ENCODE measurements at places on chromosomes 6 and 20. TPM values are rescaled to one million over a fixed set of nuclear protein-coding genes. Genes with fewer than 3 reads are reported as not detected.

SIRPA gene
- total RNA-seq: 17.6 TPM

SLC22A2 gene
- 8.6 TPM for total RNA-seq

THBS2 gene
- 61.5 TPM for total RNA-seq

TBX18 gene
- 16.4 TPM for total RNA-seq

HMGCLL1 gene
- 6.7 TPM for total RNA-seq

DDO gene
- total RNA-seq: 2.7 TPM

VSX1 gene
- total RNA-seq: not detected

SLC22A1 gene
- 1.3 TPM for total RNA-seq

HLA-DOB gene
- total RNA-seq: 0.88 TPM

C20orf204 gene
- 3.6 TPM for total RNA-seq

MAP7 gene
- 15.8 TPM for total RNA-seq

PRR18 gene
- 0.18 TPM for total RNA-seq

CST2 gene
- total RNA-seq: not detected

STMND1 gene
- not detected for total RNA-seq

Measured in metanephros (tissue), 2 donors.